ENCODE measurements at places on chromosomes 1 and 21.

GRCh38 chr1:171873664-171874063 lies 32.4 kb downstream of the DNM3 start:
- no peak for DNase-seq

GRCh38 chr1:239987103-239987745 lies 104.5 kb upstream of the FMN2 start:
- no peak for DNase-seq

- DNase-seq: no peak
Observed at GRCh38 chr1:200257235-200257634, 152.6 kb downstream of the ZNF281 start.

DNA sequence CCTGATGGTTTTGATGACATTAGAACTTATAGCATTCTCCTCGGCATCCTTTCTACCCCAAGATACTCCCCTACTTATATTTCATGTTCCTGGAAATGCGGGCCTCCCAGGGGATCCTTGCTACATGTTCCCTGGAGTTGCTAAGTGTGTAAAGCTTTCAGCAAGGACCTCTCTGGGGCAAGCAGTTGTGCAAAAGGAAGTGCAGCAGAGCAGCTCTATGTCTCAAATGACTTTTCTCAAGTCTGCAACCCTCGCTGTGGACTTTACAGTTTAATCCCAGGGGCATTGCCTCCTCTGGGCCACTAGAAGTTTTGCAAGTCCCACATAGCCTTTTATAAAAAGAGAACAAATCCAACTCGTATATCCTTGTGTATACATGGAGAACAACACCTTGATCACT lies 20.8 kb upstream of the MNDA start:
- no peak for DNase-seq

DNA sequence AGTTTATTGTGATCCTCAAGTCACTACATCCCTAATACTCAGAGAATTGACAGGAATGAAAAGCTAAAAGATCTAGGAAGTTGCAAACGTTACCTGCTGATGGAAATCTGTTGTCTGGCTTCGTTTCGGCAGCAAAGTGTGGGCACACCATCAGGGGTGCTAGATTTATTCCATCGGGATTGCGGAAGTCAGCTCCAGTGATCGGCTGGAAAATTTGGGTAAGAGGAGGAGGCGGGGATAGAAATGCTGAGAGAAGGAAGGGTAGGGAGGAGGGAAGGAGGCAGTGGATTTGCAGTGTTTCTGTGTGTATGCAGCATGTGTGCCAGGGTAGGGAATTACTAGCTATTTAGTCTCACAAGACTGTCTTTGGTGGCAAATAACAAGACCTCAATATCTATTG lies at the start of gene CTSK:
Gene CTSK, minus strand, starts transcription at position 140 of the 400 bp plus-strand sequence. CDS start 1,455 bp downstream, outside the sequence.
- no peak for DNase-seq

- DNase-seq: no peak
Observed at GRCh38 chr1:5515501-5515900, 476.7 kb downstream of the NPHP4 start.

DNA sequence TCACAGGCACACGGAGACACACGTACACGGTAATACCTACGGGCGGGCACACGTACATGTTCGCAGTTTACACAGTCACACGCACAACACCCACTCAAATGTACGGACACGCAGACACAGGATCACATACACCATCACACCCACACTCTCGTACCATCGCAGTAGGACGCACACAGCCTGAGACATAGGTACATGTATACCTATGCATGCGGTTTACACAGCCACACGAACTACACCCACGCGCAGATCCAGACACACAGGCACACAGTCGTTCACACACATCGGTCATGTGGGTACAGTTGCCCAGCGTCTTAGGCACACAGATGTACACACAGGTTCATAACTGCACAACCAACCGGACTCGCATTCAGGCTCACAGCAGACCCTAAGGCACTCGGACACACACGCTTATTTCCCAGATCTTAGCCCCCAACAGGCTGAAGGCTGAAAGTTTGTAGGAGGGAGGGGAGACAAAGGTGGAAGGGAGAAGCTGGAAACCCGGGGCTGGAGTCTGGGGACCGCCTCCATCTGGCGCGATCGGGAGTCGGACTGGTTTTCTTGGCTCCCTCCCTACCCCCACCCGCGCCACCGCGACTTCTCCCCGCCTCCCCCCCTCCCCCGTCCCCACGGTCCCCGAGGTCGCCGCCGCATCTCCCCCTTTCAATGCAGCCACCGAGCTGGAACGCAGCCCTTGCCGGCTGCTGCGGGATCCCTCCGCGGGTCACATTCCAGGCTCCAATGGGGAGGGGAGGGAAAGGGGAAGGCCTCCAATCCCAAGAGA lies 51.9 kb upstream of the SYNC start:
- DNase-seq: peak; percentile 41

DNA sequence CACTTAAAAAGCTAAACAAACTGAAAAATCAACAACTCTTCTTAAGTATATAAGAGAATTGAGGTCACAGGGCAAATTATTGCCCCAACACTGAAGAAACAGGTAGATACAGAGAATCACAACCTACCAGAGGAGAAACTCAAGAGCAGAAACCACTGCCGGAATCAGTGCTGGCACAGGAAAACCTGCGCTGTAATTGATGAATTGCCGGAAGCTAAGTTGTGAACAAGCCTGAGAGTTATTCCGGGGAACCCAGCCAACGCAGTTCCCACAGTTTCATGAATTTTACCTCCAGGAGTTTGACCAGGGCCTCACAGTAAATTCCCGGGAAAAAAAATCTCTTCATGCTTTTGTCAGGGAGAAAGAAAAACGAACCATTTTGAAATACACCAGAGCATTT lies 657.1 kb upstream of the BRINP3 start:
- DNase-seq: no peak

- no peak for DNase-seq
Observed at GRCh38 chr21:32590130-32590529, 4.8 kb upstream of the TCP10L start.

DNA sequence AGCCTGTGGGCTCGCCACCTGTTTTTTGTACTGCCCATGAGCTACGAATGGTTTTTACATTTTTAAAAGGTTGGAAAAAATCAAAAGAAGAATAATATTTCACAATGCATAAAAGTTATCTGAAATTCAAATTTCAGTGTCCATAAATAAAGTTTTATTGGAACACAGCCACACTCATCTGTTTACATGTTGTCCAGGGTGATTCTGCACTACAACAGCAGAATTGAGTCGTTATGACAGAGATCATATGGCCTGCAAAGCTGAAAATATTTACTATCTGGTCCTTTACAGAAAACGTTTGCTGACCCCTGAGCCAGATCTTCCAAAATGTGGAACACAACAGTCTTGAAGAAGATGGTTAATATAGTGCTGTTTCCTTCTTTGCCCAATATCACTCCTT lies 89.4 kb downstream of the TM2D1 start:
- DNase-seq: no peak

DNA sequence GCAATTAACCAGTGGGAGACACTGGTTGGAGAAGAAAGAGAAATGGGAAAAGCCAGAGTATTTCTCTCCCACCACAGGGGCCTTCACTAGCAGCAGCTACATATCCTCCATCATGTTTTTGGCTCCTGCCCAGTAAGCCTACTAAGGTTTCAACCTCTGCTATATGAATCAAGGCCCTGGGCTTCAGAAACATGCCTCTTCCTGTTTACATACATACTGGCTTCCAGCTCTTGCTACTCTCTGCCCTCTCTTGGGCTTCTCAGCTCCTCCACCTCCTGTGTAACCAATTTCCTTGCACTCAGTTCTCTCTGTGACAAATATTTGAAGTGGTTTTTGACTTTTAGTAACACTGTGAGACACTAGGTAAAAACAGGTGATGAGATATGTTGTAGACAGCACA lies 80.8 kb downstream of the LRRC7 start:
- peak; percentile 10 for DNase-seq

DNA sequence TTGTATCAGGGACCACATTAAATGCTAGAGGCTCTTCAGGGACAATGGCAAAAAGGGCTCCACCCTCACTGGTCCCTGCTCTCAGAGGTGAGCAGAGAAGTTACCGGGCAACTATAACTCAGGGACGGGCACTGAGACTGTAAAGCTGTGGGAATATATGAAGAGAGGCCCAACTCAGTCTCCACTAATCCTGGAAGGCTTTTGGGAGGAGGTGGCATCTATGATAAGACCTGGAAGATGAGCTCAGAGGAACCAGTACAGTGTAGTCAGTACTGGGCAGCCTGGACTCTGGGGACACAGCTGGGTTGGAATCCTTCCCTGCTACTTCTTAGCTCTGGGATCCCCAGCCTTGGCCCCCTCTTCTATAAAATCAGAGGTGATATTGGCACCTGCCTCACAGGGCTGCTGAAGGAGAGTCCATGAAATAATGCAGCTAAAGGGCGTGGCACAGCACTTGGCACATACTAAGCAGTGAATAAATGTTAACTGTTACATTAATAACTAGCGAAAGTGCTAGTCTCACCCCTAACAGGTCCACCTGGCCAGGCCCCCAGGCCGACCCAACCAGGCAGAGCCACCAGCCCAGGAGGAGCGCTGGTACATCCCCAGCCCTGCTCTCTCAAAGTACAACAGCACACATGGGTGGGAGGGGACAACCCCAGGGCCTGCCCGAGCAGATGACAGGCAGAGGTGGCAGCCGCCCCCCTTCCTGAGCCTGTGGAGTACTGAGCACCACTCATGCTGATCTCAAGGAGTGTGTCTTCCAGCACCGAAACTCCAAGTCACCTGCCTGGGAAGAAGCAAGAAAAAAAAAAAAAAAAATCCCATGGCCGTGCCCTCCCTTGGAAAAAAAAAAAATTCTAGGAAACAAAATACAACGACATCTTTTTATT lies 62.7 kb downstream of the CASZ1 start:
- DNase-seq: no peak

GRCh38 chr1:168509875-168510791 lies 33.7 kb downstream of the XCL2 start:
- DNase-seq: peak; percentile 46

GRCh38 chr1:118304722-118305359 lies 119.8 kb upstream of the SPAG17 start:
- DNase-seq: no peak

DNA sequence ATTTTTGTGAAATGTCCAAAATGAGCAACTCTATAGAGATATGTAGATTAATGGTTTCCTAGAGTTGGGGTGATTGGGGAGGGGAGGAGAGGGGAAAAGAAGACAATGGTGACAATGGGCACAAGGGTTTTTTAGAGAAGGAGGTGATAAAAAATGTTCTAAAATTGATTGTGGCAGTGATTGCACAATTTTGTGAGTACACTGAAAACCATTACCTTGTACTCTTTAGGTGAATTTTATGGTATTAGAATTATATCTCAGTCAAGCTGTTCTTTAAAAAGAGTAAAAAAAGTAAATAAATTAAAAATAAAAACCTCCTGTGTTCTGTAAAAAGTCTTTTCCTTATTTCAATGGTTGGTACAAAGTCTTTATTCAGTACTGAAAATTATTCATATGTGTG lies 330.2 kb downstream of the PTBP2 start:
- DNase-seq: no peak

- DNase-seq: no peak
Observed at GRCh38 chr1:1221887-1222574, 8.1 kb upstream of the TNFRSF4 start.

DNA sequence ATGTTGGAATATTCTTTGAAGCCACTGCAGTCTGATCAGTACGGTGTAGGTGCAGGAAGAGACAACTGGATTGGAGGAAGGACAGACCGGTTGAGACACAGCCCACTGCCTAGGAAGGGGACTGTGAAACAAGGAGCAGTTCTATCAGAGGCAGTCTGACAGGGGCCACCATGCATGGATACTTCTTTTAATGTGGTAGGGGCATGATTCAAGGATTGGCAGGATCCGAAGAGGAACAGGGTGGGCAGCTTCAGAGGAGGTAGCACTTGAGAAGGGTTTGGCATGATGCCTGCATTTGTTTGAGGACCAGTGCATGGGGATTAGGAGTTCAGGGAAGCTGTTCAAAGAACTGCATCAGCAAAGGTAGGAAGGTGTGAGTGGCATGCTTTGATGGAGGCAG lies 167.9 kb downstream of the DYRK1A start:
- no peak for DNase-seq

DNA sequence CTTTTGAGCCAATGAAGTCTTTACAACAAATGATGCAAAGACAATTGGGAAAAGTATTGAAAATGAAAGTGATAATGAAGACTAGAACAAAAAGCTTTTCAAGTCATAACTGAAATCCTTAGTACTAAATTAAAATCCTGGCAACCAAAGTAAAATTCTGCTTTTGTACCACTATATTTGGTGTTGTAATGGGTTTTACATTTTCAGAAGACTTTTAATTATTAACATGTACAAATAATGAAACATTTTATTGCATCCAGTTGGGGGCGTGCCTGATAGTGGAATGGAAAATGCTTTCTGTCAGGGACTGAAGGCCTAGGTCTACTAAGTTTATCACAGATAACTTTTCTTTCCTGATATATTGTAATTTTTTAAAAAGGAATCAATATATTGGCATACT lies 89.4 kb downstream of the SDCCAG8 start:
- DNase-seq: no peak

DNA sequence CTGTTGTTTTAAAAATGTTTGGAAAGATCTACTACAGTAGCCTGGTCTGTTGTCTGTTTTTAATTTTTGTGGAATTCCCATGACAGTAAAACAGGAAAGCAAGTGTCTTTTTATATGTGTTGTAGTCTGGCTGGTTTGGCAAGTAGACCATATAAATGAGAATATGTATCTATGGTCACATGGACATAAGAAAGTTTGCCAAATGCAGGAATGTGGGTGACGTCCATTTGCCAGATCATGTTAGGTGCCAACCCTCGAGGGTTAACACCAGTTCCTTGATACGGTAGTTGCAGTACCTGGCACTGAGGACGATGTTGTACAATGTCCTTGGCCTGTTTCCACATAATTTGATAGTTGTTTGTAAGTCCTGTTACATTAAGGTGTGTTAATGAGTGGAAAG lies 6.2 kb downstream of the DAP3 start:
- no peak for DNase-seq

GRCh38 chr1:245606157-245606725 lies 451.5 kb downstream of the KIF26B start:
- DNase-seq: no peak

- DNase-seq: no peak
Observed at GRCh38 chr1:68201546-68202238, 30.6 kb downstream of the WLS start.

GRCh38 chr1:235313262-235313661 lies 14.7 kb downstream of the ARID4B start:
- no peak for DNase-seq

DNA sequence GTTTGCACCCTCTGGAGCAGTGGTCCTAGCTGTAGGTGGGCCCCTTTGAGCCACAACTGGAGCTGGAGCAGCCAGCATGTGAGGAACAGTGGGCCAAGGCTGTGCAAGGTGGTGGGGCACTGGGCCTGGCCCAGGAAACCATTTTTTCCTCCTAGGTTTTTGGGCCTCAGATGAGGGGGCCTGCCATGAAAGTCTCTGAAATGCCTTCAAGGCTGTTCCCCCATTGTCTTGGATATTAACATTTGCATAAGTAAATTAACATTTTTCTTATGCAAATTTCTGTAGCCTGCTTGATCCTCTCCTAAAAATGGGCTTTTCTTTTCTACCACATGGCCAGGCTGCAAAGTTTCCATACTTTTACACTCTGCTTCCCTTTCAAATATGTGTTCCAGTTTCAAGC lies 212.0 kb downstream of the NTNG1 start:
- DNase-seq: no peak

GRCh38 chr1:21911205-21912001 lies 25.7 kb downstream of the HSPG2 start:
- no peak for DNase-seq
